ENCODE measurements at places on chromosomes 7 and 10.

GRCh38 chr7:153522261-153522660 is 529.9 kb upstream of the DPP6 start:
- no peak for DNase-seq

DNA sequence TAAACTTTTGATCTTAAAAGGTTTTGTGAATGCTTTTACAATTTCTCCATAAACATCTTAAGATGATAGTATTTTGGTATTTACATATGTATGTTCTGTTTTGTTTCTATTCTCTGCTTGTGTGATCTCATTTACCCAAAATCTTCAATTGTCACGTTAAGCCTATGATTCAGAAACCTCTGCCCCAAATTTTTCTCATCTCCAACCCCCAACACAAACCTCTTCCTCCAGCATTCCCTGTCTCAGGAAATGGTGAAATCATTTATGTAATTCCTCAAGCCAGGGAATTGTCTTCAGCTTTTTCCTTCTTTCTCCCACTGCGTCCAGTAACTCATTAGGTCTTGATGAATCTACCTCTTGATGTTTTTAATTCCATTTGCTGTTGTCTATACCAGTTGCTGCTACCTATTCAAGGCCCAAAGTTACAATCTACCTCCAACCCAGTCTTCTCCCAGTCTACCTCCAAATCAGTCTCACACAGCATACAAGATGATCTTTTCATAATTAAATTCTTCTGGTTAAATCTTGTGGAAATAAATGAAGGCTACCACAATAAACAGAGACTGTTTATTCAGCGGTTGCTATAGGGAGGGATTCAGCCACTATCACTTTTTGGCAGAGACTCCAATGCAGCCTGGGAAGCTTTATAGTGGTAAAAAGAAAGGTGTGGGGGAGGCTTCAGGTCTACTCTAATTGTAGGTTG is 5.8 kb downstream of the CFAP69 start:
- DNase-seq = no peak

DNA sequence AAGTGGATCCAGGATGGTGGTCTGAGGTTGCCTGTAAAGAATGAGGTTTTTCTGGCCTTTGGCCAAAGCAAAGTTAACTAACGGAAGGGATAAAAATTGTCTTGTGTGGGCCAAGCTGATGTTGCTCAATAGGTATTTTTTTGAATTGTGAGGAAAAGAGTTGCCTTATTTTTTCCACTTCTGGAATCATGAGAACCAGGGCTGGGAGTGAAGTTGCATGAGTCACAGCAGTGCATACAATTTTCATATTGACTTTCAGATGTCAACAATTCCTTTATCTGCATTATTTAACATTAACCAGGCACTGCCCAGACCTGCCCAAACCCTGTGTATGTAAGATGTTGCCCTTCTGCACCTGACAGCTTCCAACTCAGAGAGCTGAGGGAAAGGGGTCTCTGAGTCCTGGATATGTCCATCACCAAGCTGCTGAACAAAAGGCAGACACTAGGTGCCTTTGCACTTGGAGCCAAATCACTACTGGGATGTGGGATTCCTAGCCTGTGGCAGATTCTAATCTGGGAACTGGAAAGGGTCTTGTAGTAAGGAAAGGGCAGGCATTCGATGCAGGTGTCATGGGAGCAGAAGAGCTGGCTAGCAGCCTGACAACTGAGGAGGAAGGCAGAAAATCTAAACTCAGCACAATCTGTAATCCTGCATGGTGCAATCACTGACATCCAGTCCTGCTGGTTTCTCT is 52.3 kb upstream of the SLC35B4 start:
- no peak for DNase-seq

GRCh38 chr7:21149809-21150208 is 278.1 kb upstream of the SP4 start:
- DNase-seq = no peak

DNA sequence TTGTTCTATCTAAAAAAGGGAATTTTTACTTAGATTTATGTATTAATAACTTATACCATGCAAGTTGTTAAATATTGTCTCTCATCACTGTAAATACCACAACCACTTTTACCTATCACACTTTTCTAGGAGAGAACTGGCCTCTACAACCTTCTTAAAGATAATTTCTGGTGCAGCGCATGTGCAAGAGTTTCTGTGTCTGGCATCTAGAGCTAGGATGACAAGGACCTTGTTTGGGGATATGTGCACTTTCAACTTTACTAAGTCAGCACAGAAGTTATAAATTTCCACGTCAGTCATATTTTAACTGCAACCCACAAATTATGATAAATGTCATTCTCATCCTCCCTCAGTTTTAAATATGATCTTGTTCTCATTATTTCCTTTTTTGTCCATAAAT is 156.9 kb upstream of the ADCY1 start:
- DNase-seq = no peak

GRCh38 chr7:84112771-84113170 is 81.8 kb downstream of the SEMA3A start:
- no peak for DNase-seq

GRCh38 chr10:10397906-10398305 is 619.8 kb upstream of the CELF2 start:
- no peak for DNase-seq

DNA sequence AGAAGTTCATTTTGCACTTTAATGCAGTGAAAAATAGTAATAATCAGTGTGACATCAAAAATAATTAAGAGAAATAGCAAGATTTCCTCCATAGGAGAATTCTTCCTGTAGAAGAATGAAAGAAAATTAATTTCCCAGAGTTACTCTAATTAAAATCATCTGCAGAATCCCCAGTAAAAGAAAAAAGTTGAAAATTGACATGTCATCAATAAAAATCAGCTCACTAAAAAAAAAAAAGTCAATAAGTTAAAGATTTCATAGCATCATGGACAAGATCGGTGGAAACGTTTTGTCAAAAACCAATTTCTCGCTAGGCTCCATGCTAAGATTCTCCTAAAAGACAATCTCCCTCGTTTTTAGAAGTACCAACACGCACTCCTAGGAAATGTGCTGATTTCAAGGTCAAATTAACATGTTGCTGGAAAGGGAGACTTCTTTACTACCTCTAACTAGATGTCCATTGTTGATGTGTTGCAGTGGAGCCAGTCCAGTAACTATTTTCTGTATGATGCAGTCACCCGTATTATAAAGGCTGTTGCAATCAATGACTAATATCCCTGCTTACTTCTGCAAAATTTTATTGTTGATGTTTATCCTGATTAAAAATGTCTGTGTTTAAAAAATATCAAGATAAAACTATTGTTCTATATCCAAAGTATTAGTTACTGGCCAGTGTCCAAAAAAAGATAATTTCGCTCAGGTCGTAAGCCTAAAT is 591.9 kb upstream of the MGMT start:
- no peak for DNase-seq

GRCh38 chr10:91883549-91884444 is 25.5 kb downstream of the FGFBP3 start:
- DNase-seq = no peak

DNA sequence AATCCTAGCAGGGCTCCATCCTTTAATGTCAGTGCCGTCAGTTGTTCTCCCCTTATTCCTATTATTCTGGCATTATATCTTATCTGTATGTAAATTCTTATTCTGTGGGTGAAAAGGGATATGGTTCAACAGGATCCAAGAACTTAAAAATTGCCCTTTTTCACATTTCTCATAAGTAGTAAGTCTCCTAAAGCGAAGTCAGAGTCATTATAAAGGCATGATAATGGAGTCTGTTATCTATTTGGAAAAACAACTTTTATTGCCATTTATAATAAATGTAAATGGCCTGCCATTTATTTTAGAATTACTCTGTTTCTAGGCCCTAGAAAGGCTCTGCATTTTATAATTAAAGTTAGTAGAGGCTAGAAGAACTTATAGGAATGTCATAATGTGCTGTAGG is 31.3 kb downstream of the SDK1 start:
- no peak for DNase-seq

GRCh38 chr7:14233076-14233867 is 243.8 kb upstream of the ETV1 start:
- no peak for DNase-seq

GRCh38 chr7:79610313-79610712 is 156.8 kb upstream of the MAGI2 start:
- DNase-seq = no peak

GRCh38 chr7:136074843-136075242 is 97.7 kb upstream of the MTPN start:
- DNase-seq = no peak

DNA sequence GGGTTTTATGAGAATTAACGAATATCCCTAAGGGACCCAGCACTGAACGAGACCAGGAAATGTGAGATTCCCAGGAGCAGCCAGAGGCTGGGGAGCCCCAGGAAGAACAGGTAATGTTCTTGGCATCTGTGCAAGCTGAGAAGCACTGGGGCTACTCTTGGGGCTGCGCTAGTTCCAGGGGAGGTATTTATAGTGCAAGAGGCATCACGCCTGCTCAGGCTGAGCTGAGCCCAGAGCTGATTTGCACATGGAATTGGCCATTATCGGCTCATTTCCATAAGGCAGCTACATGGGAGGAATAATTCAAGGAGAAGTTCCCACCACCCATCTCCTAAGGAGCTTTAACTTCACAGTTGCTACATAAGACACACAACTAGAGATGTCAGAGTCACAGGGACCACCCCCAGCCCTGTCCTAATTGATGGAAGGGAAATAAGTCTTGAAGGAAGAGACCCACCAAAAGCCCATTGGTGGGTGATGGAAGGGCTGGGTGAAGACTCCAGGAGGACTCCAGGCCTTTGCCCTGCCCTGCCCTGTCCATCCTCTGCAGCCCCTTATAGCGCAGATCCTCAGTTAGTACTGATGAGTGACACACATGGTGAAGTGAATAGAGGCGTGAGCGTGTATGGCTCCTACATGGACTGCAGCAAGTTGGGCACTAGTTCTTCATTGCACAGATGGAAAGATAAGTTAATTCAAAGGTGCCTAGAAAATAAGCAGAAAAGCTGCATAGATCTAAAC is 178.9 kb downstream of the GRID1 start:
- DNase-seq = no peak

DNA sequence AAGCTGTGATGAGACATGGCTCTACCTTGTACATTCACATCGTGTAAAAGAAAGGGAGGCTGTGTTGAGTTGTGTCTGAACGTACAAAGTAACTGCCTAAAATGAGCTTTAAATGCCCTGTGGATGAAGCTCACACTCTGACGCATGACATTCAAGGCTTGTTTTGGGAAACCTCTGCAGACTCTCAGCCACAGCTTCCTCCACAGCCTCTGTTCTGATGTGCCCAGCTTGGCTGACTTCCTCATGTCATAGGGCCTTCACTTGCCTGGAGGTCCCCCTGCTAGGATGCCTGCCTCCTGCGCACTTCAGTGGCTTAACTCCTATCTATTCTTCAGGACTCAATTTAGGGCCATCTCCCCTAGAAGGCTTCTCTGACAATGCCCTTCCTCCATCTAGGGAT is 230.0 kb upstream of the HABP2 start:
- no peak for DNase-seq

- no peak for DNase-seq
Observed at GRCh38 chr7:112005205-112005775, 200.9 kb downstream of the DOCK4 start.

DNA sequence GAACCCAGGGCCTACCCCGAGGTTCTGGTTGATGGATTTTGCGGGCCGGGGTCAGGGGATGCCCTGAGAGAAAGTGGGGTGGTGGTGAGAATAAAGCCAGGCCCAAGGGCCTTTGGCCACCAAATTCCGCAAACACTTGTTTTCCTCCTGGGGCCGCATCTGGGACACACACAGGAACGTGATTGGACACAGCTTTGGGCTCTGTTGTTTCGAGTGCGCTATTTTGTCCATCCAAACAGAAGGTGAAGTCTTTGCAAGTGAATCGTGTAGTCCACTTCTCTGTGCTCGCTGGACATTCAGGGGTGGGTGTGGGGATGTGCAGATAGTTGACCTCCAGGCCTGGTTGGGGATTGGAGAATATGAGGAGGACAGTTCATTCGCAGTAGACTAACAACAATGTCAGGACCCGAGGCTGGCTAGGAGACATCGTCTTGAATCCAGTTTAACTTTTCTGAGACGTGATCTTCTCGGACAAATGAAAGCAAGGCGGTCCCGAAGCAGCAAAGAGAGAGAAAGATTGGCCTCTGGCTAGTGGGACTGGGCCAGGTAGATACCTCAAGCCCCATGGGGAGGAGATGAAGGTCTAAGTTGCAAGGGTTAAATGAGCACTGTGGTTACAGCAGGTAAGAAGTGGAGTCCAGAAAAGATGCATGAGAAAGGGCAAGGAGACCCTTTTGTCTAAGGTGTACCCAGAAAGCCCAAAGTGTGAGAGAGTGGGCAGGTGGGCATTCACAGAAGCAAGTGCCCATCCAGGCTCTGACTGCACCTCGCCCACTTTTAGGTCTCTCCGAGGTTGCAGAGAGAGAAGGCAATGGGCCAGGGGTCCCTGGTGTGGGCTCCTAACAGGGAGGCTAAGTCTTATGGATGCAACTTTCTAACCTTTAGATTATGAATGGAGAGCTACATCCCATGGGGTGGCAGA is 764 bp upstream of the FAM131B start:
- no peak for DNase-seq

DNA sequence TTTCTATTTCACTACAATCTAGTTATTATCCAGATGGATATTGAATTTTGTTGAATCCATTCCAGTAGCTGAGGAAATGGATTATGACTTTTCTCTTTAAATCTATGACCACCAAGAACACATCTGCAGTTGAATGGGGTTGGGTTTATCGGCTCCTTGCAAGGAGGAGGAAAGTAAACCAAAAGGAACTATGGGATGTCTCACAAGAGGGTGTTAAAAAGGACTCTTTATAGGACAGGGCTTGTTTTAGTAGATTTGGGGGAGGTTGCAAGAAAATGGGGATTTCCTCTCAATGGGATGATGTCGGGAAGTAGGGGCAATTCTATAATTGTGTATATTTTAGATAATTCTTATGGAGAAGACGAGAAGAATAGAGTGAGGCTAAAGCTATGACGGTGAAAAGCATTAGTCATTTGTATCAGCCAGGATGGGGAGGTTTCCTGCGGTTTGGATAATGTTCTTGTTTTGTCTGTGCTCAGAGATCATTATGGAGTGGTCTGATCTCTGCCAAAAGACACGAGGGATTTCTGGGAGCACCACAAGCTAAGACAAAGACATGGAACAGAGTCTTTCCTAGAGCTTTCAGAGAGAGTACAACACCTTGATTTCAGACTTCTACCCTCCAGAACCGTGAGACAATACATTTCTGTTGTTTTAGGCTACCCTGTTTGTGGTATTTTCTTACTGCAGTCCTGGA is 5.3 kb upstream of the LRRC61 start:
- DNase-seq = no peak

GRCh38 chr7:2665359-2665791 is 22.6 kb upstream of the AMZ1 start:
- DNase-seq = no peak

- DNase-seq = no peak
Observed at GRCh38 chr7:12423355-12423996, 19.8 kb upstream of the VWDE start.

DNA sequence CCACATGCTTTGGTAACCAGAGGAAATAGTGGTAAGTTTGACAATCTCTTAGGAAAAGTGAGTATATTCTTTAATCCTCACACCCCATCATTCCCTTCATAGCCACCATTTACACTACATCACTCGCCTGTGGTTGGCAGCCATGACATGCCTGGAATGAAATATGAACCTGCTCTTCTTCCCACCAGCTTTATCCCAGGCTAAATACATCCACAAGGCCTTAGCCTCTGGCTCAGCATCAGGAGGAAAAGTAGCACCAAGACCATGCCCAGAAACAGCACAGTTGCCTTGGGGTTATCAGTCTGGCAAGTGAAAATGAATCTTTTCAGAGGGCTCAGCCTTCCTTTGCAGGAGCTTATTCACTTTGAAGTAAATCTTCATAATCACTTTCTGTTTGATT is 40.3 kb downstream of the SGCE start:
- no peak for DNase-seq

GRCh38 chr10:112286837-112287818 is 3.9 kb downstream of the TECTB start:
- no peak for DNase-seq

- no peak for DNase-seq
Observed at GRCh38 chr10:124231168-124232155, 138.1 kb upstream of the CHST15 start.

All from stimulated activated CD4-positive, alpha-beta T cell treated with anti-CD3 and anti-CD28 coated beads, TNF-alpha, amount 100 ng/mL, for 24 hours (primary cell).